NCI-H460 (cell line): ENCODE measurements at places on chromosomes 16 and 17.
A peak's percentile ranks its signal among the peaks of the same experiment; 100 is the strongest.

- DNase-seq, result no peak
Measured at GRCh38 chr16:77467821-77468335, 33.0 kb upstream of the ADAMTS18 start.

DNA sequence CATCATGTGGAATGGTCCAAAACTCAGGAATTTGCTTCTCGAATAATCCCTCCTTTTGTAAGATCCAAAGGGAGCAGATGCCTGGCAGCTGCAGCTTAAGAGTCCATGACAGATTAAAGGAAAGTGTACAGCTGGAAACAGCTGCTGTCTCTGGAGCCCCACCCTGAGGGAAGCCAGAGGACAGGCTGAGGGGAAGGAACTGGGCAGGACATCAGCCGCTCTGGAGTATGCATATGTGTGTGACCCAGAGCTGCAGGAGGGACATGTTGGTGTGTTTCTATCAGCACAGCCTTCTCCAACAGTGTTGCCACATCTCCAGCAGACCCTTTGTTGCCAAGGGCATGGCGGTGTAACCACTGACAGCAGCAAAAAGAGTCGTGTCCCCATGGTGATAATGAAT, 46.2 kb downstream of the CYB561 start:
- no peak for DNase-seq

DNA sequence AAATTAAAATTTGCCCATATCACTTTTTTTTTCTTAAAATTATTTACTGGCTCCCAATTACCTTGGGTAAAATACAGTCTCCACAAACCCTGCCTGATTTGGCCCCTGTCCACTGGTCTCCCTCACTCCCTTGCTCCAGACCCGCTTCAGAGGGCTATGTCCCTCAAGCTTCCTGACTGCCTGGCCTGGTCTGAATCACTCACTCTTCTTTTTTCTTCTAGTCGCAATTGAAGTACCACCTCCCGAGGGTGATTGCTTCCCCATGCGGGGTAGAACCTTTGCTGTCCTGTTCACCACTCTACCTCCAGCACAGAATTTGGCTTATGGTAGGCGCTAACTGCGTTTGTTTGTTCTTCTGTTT, 598 bp upstream of the PGAP3 start:
- DNase-seq, result no peak

DNA sequence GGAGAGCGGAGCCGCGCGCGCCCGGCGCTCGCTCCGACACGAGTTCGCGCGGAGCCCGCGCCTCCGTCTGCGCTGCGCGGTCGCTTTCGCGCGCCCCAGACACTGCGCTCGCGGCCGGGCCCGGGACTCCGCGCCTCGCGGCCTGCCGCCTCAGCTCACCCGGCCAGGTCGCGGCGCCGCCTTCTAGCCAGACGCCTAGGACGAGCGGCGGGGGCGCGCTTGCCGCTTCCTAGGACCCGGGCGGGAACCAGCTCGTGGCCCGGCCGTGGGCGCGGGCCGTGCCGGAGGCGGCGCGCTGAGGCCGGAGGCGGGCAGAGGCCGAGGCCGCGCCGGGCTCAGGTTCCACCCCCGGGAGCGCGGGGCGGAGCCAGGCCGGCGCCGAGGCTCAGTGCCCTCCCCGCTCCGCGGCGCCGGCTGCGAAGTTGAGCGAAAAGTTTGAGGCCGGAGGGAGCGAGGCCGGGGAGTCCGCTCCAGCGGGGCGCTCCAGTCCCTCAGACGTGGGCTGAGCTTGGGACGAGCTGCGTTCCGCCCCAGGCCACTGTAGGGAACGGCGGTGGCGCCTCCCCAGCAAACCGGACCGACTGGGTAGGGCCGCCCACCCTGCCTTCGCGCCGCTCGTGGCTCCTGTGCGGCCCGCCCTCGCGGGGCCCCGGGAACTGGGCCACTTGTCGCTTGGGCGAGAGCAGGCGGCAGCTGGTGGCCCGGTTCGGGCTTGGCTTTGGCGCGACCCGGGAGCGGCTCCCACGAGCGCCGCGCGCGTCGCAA, at the start of gene SPHK1:
Gene SPHK1 (plus strand): TSS at position 388 of the 765 bp plus-strand sequence. CDS start 1,036 bp downstream, outside the sequence.
- DNase-seq, result peak; percentile 61

GRCh38 chr17:59361386-59361785, 29.9 kb downstream of the YPEL2 start:
- DNase-seq, result peak; percentile 61

GRCh38 chr16:74107795-74108610, 188.6 kb upstream of the PSMD7 start:
- DNase-seq, result peak; percentile 57

- peak; percentile 45 for DNase-seq
Measured at GRCh38 chr16:57736419-57737351, 1.1 kb downstream of the KATNB1 start.

GRCh38 chr16:69240331-69240730, 53.4 kb downstream of the SNTB2 start:
- DNase-seq, result no peak

GRCh38 chr17:39871801-39872200, 3.8 kb downstream of the ZPBP2 start:
- no peak for DNase-seq

- DNase-seq, result no peak
Measured at GRCh38 chr16:15613676-15614075, 29.3 kb downstream of the MARF1 start.

- no peak for DNase-seq
Measured at GRCh38 chr16:50038286-50038685, 13.3 kb downstream of the CNEP1R1 start.
